Naive thymus-derived CD8-positive, alpha-beta T cell (primary cell): ENCODE measurements at places on chromosomes 6 and 20.

DNA sequence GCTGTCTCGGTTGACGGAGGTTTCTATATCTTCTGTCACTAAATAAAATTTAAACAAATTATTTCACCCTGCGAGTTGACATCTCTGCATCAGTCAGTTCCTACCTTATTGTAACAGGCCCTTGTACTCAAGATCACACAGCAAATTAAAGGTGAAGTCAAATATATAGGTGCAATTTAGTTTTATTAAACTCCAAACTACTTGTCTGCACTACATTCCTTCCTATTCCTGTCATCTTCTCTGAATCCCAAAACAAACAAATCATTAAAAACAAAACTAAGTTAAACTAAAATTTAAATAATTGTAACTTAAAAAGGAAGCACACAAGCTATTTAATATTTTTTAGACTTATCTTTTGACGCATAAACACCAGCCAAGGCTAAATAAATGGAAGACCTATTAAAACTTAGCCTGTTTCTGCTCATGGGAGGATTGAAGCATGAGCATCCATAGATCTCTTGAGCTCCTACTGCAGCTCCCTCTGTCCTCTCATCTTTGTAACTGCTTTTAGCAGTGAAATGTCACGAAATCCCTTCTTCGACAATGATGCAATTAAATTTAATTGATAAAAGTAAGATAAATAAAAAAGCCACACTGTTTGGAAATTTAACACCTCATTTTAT is 1152.3 kb upstream of the GJE1 start:
- DNase-seq: no peak

DNA sequence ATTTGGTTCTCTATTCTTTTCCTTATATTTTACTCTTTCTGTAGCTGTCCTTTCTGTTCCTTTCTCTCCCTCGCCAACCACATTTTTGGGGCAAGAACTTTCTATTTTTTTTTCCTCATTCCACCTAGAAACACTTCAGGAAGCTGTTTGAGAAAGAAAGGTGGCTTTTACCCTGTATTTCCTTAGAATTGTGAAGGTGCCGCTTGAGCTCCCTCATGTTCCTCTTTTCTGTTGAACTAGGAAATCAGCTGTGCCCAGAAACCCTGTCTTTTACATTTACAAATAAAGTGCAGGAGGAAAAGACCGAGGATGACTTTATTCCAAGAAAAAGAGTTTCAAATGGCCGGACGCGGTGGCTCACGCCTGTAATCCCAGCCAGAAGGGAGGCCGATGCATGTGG is 38.2 kb downstream of the OR2B2 start:
- DNase-seq: no peak

- DNase-seq: no peak
Measured at GRCh38 chr20:37669062-37669772, 24.6 kb upstream of the CTNNBL1 start.

DNA sequence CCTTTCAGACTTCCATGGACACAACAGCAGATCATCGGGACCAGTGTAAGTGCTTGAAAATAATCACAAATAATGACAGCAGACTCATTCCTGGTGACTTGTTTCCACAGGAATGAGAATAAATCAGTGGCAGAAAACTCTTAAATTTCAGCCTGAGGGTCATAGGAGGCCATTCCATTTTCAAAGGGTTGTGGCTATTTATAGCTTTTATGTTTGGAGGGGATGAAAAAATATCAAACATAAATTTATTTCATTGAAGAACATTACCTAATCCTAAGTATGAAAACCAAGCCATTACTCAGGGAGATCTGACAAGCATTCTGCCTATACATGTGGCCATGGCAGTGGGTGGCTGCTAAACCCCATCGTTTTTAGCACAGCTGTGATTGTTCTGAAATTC is 173.6 kb upstream of the CNR1 start:
- no peak for DNase-seq

DNA sequence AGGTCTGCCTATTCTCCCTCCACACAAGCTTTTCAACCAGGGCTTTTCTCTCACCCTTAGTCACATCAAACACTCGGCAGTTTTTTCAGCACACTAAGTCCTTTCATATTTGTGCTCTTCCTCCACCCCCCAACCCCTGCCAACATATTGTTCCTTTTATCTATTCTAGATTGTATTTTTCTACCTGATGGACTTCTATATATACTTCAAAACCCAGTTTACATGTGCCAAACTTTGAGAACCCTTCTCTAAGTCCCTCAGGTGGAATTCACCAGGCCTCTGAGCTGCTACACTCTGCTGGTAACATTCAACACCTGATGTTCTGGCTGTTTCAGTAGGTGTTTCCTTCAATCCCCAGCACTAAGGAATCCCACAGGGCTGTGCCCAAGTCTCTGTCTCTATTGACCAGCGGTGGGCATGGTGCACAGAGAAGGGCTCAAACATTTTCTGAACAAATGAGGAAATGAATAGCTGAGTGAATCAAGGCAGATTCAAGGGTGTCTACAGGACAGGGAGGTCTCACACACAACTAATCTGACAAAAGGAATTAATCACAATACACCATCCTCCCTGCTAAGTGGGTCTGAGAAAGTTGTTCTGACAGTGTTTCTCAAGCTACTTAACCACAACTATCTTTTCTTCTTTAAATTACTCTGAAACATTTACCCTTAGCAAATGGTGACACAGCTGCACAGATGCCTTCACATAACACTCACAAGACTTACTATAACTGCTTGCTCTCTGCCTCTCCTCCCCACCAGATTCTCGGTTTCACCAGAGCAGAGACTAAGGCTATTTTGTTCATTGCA is 166.5 kb downstream of the TSHZ2 start:
- DNase-seq: no peak

GRCh38 chr6:12026833-12027232 is 14.7 kb downstream of the HIVEP1 start:
- DNase-seq: no peak

- DNase-seq: no peak
Measured at GRCh38 chr6:39343396-39343870, 20.9 kb upstream of the KCNK16 start.

DNA sequence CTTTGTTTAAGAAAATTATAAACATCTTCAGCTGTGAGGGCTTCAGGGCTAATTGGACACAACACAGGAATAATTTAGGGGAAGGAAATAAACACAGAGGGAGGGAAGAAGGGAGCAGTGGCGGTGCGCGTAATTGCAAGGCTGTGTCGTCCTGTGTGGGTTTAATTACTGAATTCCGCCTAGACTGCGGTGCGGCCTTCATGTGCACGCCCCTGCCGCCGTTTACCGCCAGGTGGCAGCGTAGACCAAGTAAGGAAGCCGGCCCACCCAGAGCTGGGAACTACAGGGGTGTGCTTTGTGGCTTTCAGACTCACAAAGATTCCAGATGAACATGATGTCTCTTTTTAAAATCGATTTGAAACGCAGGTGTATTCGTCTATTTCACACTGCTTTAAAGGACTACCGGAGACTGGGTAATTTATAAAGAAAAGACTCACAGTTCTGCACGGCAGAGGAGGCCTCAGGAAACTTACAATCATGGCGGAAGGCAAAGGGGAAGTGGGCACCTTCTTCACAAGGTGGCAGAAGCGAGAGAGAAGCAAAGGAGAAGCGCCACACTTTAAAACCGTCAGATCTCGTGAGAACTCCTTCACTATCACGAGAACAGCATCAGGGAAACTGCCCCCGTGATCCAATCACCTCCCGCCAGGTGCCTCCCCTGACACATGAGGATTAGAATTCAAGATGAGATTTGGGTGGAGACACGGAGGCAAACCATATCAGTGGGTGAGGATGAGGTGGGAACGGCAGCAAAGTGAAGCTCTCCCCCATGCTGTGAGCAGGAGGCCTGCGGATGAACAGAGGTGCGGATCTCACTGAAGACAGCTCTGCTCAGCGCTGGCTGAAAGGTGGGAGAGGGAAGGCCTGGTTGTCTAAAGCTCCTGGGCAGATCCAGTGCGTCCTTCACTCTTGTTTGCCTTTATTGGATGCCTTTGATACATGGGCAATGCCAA is 222.0 kb upstream of the PDE10A start:
- DNase-seq: peak; percentile 61
